ENCODE measurements at places on chromosomes 2 and 18.

DNA sequence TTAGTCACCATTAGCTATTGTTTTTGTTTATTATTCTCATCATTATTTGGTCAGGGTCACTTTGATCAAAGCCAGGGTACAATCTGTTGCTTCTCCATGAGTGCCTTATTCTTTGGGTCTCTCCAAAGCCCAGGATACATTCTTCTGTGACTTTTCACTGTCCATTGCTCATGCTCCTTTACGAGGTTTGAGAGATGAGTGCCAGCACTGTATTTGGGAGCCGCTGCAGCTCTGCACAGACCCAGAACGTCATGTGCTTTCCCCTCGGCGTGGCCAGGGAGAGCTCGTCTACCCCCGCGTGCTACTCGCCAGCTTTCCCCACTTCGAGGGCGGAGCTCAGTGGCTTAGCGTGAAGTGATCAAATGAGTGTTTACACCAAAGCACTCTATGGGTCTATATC, 123.7 kb downstream of the COL6A3 start:
- no peak for DNase-seq

DNA sequence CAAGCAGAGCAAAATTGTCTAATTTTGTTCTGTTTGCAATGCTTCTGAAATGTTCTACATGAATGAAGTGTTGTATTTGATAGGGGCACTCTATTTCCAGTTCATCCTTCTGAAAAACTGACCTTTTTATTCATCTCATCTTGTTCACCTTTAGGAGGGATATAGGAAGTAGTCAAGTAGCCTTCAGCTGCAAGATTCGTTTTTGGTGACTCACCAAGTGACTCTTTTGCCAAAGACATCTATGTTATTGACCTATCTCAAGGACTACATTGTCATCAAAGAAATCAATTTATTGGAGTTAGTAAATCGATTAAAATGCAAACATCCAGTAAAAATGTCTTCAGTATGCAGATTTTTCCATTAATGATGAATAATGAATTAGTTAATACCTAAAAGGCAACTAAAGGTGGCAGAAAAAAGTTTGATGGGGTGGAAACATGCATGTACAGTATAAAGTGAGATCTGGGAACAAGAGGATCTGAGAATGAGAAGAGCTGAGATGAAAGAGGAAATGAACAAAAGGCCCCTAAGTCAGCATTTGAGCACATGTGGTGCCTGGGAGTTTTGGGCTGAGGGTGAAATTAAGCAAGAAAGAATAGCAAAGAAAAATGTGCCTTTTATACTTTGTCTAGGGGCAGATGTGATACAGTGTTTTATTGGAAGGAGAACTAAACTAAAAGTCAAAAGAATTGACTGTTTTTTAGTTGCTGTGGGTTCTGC, 255.1 kb upstream of the LINC00305 start:
- DNase-seq: no peak

DNA sequence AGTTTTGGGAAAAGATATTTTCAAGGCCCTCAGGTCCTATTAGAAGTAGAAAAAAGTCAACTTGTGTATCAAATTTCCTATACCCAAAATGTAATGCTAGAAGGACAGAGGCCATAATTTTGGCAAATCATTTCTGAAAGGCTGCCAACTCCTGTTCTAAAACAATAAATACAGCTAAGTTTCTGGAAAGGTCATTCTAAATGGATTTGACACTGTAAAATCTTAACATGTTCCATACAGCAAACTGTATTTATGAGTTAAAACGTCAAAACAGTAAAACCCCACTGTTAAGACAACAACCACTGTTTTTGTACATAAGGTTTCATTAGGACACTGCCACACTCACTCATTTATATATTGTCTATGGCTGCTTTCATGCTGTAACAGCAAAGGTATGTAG, 9.7 kb downstream of the FAM98A start:
- no peak for DNase-seq

- DNase-seq: no peak
These were observed 13.3 kb downstream of the HK2 start for GRCh38 chr2:74847070-74847858.

DNA sequence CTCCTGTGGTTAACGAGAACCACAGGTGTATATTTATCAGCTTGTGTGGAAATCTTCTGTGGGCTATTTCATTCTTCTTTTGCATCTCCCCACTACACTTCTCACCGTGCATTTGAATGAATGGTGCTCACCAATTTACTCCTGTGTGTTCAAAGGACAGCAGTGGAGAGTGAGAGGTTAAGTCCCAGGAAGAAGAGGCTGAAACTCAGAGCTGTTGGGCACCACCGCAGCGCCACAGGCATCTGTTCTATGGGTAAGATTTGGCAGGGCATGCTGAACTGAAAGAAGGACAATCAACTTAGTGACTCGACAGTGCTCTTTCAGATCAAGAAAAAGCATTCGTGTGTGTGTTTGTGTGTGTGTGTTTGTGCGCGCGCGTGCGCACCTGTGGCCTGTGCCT, 297.9 kb upstream of the SIX2 start:
- no peak for DNase-seq

DNA sequence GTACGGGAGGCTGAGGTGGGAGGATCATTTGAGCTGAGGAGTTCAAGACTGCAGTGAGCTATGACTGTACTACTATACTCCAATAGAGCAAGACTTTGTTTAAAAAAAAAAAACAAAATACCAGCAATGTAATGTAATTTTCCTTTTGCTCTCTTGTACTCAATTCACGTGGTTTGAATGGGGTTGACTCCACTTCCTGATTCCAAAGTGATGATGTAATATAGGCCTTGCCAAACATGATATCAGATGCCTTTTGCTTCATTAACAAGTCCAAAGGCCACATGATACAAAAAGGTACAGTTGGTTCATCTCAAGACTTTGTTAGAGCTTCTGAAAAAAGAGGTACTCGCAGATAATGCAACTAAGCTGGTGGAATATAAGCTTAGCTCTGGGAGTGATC, 321.8 kb downstream of the ZEB2 start:
- no peak for DNase-seq

DNA sequence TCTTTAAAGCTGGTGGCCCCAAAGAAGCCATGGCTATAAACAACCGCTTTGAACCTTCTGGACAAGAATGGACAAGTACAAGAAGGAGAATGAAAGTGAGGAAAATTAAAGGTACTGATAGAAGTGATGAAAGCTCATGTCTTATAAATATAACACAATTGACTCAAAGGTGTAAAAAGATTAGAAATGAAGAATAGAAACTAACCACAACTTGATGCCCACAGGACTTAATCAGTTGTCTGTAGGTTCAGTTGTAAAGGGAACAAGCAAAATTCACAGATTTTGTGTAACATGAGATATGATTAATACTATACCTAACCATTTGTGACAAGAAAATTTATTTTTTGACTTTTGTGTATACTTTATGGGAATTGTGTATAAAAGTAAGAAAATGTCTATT, 135.7 kb downstream of the NUP35 start:
- DNase-seq: no peak

- no peak for DNase-seq
These were observed 420.5 kb downstream of the NRXN1 start for GRCh38 chr2:50611351-50611871.

DNA sequence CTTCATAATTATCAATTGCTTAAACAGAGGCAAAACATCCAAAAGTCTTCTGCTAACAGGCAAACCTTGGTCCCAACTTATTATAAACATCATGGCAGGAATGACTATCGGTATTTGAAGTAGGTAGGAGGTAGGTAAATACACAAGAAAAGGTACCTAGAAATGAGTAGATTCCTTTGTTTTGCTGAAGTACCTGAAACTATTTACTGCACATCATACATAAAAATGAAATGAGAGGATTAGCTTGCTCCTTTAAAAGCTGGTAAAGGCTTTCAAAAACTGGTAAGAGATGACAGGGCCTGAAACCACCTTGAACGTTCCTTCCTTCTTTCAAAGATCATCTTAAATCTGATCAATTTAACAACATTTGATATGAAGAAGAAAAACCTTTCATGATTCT, 55.2 kb upstream of the MAPRE2 start:
- peak; percentile 31 for DNase-seq

DNA sequence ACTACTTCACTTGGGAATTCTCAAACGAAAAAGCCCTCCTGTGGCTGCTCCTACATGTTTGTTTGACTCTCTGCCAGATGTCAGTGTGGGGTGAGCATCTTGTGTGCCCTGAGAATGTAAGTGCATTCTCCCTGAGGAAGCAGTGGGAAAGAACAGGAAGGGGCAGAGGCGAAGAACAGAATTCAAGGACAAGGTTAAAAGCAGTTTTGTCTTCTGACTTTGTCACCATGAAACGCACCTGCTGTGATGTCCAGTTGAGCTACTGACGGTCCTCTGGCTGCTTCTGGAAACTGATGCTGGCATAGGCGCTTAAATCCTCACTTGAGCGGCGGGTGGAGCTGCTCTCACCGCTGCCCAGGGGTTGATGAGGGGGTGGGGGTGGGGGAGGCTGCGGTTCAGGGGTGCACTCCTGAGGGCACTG, 4.9 kb downstream of the IRS1 start:
- no peak for DNase-seq

Measured in Karpas-422 (cell line).